ENCODE measurements at places on chromosomes 1 and 21. TPM values are rescaled to one million over a fixed set of nuclear protein-coding genes. Genes with fewer than 3 reads are reported as not detected.

- peak; percentile 79 for ATAC-seq
These were observed 576 bp upstream of the NASP start for GRCh38 chr1:45583264-45583665.

DNA sequence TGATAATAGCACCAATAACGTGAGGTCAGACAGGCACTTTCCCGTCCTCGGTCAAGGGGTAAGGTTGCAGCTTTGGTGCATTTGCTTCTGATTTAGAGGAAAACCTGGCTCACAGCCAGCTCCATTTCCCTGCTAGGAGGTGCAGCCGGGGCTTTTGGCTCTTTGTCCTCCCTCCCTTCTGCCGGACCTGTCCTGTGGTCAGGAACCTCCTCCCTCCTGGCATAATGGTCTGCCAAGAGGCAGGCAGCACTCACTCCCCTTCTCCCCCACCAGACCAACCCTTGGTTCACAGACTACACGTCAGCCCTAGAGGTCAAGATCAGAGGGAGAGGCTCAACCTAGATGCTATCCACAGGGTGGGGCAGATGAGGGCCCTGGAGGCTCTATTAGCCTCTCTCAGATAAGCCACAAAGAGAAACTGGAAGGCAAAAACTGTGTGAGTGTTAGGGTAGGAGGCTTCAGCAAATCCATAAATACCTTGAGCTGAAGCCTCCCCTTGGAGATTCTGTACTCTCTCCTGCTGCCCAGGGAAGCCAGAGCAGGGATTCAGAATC, 64.8 kb downstream of the PLXNA2 start:
- no peak for ATAC-seq

DNA sequence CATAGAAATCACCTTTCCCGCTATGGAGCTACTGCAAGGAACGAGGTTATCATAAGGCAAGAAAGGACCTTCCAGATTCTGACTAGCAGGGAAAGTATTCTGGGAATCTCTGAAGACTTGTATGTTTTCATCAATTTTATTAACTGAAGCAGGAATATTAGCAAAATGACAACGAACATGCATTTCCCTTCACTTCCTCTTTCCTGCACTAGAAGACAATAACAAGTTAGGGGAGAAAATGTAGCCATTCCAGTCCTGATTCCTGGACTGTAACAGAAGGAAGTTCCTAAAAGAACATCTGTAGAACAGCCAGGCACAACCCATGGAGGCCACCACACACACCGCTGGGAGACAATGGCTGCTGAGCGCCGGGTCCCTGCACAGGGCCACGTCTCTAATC, 106.8 kb downstream of the RAVER2 start:
- ATAC-seq = no peak

DNA sequence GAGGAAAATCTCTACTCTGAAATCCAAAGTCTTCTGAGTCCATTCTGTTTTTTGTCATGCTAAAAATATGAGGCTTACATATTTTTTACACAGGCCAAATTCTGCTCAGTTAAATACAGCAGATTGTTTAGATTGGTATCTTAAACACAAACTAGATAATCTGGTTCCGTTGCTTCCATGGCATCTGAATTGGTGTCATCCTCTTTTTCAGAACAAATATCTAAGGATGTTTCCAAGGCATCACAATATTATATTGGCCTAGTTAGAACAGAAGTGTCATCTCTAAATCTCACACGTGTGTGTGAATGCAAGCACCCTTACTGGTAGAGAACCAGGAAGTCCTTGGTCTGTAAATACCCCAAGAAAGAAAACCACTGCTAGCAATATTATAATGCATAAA, 151.2 kb downstream of the NRIP1 start:
- ATAC-seq = no peak

GRCh38 chr21:44539046-44539445, 949 bp downstream of the KRTAP10-1 start:
- ATAC-seq = no peak

DNA sequence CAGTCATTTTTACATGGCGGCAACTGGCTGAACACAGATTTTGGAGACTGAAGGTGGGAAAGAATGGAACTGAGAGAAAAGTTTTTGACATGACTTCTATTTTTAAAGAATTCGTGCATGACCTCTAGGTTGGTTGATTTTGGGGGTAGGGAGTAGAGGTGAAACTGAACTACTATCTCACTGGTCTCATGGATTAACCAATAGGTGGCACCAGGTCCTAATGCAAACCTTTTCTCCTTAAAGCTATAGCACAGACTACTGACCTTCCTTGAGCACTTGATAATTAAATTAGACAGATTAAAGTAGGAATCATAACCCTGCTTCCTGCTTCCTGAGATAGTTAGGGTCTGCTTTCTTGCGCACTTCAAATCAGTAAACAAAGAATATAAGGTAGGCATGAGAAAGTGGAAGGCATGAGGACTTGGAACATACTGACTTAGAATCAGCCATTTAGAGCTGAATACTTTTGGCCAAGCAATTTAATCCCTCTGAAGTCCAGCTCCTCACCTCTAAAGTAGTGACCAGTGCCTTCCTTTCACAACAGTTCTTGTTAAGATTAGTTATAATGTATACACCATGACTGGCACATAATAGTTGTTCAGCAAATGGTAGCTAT, 206.0 kb downstream of the CENPF start:
- no peak for ATAC-seq

- ATAC-seq = no peak
These were observed 61.2 kb downstream of the CRP start for GRCh38 chr1:159653201-159653600.

DNA sequence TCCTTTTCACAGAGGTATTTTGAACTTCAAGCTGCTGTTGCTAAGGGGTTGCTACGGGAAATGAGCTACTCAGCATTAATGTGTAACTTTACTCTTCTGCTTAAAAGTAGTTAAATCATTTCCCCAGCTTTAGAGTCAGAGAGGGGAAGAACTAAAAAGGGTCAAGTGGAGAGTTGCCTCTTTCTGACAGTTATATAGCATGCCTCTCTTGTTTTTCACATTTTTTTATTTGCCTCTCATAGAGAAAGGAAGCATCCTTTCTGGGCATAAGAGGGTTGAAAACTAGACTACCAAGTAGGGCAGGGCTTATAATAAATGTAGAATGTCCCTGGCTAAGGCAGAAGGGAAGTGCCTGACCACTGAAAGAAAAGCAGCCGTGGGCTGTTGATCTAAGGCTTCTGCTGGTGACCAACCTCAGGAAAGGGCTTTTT, 10.1 kb upstream of the ELAVL4 start:
- ATAC-seq = peak; percentile 45

DNA sequence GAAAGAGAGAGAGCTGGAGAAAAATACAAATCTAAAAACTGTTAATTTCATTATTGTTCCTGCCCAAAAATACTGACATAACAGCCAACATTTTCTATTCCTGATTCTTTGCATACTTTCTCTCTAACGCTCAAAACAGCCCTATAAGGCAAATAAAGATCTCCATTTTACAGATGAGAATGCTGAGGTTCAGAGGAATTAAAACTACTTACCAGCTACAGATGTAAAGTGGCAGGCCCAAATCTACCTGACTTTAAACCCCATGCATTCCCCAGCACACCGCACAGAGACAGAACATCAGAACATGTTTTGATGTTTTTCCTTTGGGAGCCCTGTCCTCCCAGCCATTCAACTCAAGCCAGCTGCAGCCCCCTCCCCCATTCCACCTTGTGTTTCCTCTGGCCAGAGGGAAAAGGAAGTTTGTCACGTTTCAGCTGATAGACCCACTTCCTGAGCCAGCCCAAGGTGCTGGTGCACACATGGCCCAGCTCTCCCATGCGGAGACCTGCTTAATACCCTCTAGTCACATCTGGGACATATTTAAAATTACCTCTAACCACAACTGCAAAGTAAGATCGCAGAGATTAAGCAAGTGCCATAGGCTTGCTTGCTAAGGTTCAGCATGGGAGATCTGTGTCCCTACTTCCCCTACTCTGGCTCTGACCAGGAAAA, 133.1 kb upstream of the NFIA start:
- no peak for ATAC-seq

DNA sequence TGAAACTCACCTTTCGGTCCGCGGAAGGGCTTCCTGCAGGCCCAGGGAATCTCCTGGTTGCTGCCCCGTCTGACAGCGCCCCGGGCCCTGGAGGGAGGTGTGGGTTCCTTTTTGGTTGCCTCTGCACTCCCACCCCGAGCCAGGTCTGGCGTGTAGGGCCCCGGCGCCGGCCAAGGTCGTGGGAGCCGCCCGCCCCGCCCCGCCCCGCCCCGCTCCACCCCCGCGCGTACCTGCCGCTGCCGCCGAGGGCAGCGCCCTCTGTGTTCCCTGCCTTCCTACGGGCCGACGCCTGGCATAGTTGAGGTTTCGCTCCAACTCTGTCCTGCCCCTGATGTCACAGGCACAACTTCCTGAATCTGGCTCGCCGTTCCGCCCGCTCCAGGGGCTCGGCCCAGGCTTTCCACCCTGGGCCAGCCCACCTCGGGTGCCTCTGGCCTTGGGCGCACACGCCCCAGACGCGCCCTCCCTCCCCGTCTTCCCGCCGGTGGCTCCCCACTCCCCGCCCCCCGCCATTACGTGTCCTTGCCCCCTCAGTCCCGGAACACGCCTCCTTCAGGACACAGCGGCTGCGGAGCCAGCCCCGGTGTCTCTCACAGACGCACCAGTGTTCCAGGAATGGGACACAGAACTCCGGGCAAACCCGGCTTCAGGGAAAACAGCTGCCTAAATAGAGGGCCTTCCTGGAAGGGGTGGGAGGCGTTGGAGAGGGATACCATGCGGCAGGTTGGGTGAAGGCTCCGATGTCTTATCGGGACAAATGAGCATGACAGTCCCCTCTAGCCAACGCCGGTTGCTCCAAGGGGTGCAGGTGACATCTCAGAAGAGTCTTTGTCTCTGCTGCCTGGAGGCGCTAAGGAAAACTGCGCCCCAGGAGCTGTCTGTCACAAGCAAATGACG, at the start of gene KIAA0040:
TSS of gene KIAA0040 (minus strand) at position 147 of the 897 bp plus-strand sequence. CDS start 31,763 bp downstream, outside the sequence.
- peak; percentile 79 for ATAC-seq

- ATAC-seq = no peak
These were observed 193.2 kb downstream of the FMN2 start for GRCh38 chr1:240284656-240285414.

GRCh38 chr1:211566431-211567025, 12.4 kb downstream of the SLC30A1 start:
- no peak for ATAC-seq

- ATAC-seq = no peak
These were observed 172.4 kb downstream of the VPS13D start for GRCh38 chr1:12402159-12402673.

GRCh38 chr1:1272341-1273208, 1.1 kb downstream of the UBE2J2 start:
- ATAC-seq = no peak

DNA sequence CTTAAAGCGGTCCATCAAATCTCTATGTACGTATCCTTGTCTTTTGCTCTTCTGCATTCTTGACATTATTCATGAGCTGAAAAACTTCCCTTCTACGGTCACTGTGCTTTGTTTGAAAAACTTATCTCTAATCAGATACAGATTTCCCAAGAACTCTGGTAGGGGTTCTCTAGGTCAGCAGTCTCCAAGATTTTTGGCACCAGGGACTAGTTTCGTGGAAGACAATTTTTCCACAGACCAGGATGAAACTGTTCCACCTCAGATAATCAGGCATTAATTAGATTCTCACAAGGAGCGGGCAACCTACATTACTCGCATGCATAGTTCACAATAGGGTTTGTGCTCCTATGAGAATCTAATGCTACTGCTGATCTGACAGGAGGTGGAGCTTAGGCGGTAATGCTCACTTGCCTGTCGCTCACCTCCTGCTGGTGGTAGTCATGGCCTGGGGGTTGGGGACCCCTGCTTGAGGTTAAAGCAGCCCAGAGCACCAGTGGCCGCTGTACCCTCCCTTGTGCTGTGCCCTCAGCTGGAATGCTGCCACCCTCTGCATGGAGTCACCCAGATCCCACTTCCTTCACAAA, 30.8 kb downstream of the AK2 start:
- no peak for ATAC-seq

GRCh38 chr1:29282924-29283803, 46.8 kb downstream of the PTPRU start:
- ATAC-seq = peak; percentile 88

DNA sequence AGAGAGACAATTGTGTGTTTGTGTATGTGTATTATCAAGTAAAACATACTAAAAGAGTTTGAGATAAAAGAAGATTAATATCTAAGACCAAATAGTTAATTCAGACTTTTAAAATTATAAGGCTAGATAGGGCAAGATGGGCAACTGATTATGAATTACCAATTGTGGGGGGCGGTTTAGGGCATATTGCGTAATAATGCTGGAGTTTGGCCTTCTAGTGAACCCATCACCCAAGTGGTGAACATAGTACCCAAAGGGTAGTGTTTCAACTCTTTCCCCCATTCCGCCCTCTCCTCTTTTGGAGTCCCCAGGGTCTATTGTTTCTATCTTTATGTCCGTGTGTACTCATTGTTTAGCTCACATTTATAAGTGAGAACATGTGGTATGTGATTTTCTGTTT, 55.4 kb downstream of the FRRS1 start:
- ATAC-seq = no peak

- no peak for ATAC-seq
These were observed 2.7 kb upstream of the MARCKSL1 start for GRCh38 chr1:32338637-32339145.

DNA sequence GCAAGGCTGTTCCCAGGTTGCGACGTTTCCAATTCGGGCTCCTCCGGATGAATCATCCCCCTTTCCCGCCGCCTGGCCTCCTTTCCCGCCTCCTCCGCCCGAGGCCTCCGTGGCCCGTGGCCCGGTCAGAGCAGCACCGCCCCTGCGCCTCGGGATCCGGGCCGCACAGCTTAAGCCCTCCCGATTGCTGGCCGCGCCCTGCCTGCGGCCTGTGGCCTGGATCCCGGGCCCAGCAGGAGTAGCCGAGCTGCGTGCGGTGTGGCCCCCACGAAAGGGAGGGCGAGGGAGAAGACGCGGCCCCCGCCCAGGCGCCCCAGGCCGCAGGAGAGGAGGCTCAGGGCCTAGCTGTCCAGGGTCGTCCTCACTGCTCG, 1.0 kb downstream of the TMEM200B start:
- ATAC-seq = no peak

- peak; percentile 41 for ATAC-seq
These were observed 78.0 kb downstream of the STUM start for GRCh38 chr1:226626577-226626956.

GRCh38 chr1:51189421-51190073, 46.5 kb upstream of the RNF11 start:
- no peak for ATAC-seq

The OLIG2 gene
- not detected for total RNA-seq

The CLEC20A gene
- 0.36 TPM for total RNA-seq

The ANKRD35 gene
- 1.4 TPM for total RNA-seq

The SEMA4A gene
- 2.7 TPM for total RNA-seq

The TDRD5 gene
- 0.05 TPM for total RNA-seq

The SLC1A7 gene
- total RNA-seq = 0.05 TPM

The ETV3L gene
- total RNA-seq = 0.25 TPM

The IFFO2 gene
- 3.4 TPM for total RNA-seq

The OR2T11 gene
- total RNA-seq = not detected

The CELA3B gene
- not detected for total RNA-seq

The DYNLT4 gene
- not detected for total RNA-seq

The LRRC52 gene
- total RNA-seq = 0.38 TPM

The TMEM54 gene
- total RNA-seq = 1.8 TPM

The SPATA21 gene
- 0.14 TPM for total RNA-seq
